ENCODE measurements at places on chromosomes 5 and 9. TPM values are rescaled to one million over a fixed set of nuclear protein-coding genes. Genes with fewer than 3 reads are reported as not detected.
A peak's percentile ranks its signal among the peaks of the same experiment; 100 is the strongest.

The UBE2D2 gene
- 129 TPM for total RNA-seq

The TBC1D13 gene
- 32.1 TPM for total RNA-seq

DNA sequence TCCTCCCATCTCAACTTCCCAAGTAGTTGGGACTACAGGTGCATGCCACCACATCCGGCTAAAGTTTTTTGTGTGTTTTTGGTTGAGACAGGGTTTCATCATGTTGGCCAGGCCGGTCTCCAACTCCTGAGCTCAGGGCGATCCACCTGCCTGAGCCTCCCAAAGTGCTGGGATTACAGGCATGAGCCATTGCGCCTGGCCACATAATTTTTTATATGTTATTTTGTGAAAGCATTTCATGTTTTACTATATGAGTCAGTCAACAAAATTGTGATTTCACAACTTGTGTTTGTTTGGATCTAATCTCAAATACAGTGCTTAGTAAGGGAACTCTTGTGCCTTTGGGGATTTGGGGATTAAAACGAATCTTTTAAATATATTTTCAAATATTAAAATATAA is 20.0 kb upstream of the FAM120AOS start:
- no peak overlapping the region for H3K4me3 ChIP-seq
- H3K27me3 ChIP-seq, result no peaks in the 10 kb centered on the region

DNA sequence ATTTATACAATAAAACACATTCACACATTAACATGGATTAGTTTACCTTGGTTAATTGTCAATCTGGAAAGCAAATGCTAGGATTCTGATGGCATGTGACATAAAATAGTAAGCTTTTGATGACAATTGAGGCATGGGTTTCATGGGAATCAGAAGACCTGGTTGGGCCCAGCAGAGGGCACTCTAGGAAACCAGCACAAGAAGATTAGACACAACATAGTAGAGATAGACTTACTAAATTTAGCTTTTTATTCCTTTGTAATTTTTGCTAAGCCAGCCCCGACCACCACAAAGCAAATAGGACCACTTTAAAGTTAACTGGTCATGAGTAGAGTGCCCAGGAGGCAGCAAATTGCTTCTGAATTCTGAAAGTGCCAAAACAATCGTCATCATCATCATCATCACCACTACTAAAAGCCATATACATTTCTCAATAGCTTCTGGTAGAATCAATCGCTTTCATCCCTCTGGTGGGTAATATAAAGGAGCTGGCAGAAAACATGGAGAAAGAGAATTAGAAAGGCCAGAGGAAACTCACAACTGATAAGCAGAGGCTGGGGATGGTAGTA is 163.2 kb downstream of the ARRDC3 start:
- no peak for DNase-seq
- H3K4me3 ChIP-seq, result no peak overlapping the region
- no peaks in the 10 kb centered on the region for H3K27me3 ChIP-seq

- peaks cover 2% of the 10 kb centered on the region for H3K36me3 ChIP-seq
- no peaks in the 10 kb centered on the region for H3K27me3 ChIP-seq
Observed at GRCh38 chr5:150488519-150489359, 19.2 kb upstream of the NDST1 start.

The CAMSAP1 gene
- 27.7 TPM for total RNA-seq

DNA sequence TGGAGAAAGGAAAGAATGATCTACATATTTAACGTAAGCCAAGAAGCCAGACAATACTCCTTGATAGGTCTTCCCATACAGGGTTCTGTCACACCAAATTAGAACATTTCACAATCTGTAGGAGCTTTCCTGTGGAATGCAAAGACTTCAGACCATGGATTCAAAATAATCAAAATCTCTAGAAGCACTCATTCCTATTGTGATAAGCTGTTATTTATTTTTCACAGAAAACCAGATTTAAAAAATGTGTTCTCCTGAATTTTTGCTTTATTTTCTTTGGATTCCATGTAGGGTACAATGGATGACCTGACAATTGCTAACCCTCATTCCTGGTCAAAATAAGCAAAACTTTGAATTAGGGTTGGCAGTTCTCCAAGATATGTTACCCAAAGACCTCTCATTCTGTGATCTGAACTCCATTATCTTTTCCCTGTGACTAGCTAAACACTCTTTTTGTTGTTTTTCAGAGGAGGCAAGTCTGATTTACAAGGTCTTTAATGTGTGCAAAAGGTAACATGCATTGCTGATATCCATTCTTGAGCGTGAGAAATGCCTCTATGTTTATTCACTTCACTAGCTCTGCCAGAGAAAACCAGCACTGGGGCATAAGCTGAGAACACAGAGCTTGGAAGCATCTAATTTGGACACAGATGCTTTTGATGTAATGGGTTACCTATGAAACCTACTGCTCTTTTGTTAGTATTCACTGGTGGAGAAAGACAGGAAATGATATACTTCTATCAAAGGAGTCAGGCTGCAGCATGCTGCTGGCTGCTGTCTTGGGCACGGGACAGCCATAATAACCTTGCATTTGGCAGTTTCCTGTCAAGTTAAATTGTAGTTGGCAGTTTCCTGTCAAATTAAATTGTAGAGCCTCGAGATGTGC is 31.4 kb downstream of the ACTBL2 start:
- no peak overlapping the region for H3K4me3 ChIP-seq
- no peak for DNase-seq
- peaks cover 2% of the 10 kb centered on the region for H3K36me3 ChIP-seq
- peaks cover 76% of the 10 kb centered on the region for H3K4me1 ChIP-seq

The CCDC112 gene
- 10.1 TPM for total RNA-seq

The KCNIP1 gene
- 12.0 TPM for total RNA-seq

- no peak overlapping the region for H3K27ac ChIP-seq
- DNase-seq, result no peak
- no peaks in the 10 kb centered on the region for H3K36me3 ChIP-seq
- H3K4me3 ChIP-seq, result no peak overlapping the region
- H3K27me3 ChIP-seq, result peaks cover 10% of the 10 kb centered on the region
Observed at GRCh38 chr5:178998441-178998840, 3.3 kb upstream of the GRM6 start.

- H3K4me3 ChIP-seq, result peak overlapping the region; percentile 83
- no peaks in the 10 kb centered on the region for H3K27me3 ChIP-seq
- peaks cover 54% of the 10 kb centered on the region for H3K4me1 ChIP-seq
- H3K36me3 ChIP-seq, result peaks cover 3% of the 10 kb centered on the region
Observed at GRCh38 chr9:124257070-124257843, 492 bp upstream of the NEK6 start.

The ALG2 gene
- 34.3 TPM for total RNA-seq

GRCh38 chr9:110330484-110331105 is 7.1 kb downstream of the TXNDC8 start:
- no peak overlapping the region for H3K4me3 ChIP-seq
- H3K27me3 ChIP-seq, result no peaks in the 10 kb centered on the region
- H3K4me1 ChIP-seq, result no peaks in the 10 kb centered on the region
- H3K27ac ChIP-seq, result no peak overlapping the region

The ROPN1L gene
- total RNA-seq, result 0.39 TPM

DNA sequence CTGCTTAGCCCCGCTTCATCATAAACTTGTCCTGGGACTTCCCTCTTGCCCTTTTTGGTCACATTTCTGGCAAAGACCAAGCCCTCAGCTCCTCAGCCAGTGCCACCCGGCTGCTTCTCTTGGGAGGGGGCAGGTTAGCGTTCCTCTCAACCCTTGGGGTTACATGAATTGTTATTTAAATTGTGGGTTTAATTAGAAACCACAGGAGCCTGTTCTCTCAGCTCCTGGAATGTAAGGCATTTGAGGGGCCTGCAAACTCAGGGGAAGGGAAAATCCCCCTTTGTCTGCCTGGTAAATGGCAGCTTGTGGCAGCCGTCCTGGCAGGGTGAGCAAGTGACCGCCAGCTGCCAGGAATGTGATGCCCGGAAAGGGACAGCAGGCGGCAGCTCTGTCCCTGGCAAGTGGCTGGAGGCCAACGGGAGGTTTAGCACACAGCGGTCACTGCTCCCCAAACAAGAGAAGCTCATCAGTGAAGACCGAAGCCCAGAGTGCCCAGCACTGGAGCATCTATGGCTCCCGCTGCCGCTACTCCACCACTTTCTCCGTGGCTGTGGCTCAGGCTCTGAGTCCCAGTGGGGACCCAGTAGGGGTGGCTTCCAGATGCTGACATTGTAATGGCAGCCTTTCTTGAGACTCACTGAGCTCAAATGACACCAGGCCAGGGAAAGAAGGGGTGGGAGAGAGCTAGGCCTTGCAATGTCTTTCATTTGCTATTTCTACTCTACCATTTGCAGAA is 51.7 kb downstream of the SHB start:
- peaks cover 11% of the 10 kb centered on the region for H3K36me3 ChIP-seq
- H3K27ac ChIP-seq, result peak overlapping the region; percentile 94
- DNase-seq, result no peak
- no peaks in the 10 kb centered on the region for H3K27me3 ChIP-seq
- peak overlapping the region; percentile 4 for H3K4me3 ChIP-seq

The STC2 gene
- 1,121 TPM for total RNA-seq

- H3K27ac ChIP-seq, result no peak overlapping the region
- no peaks in the 10 kb centered on the region for H3K4me1 ChIP-seq
- no peak for DNase-seq
- H3K4me3 ChIP-seq, result no peak overlapping the region
Observed at GRCh38 chr5:22835686-22836085, 17.5 kb downstream of the CDH12 start.

The CYSRT1 gene
- 0.44 TPM for total RNA-seq

The RABGAP1 gene
- 94.2 TPM for total RNA-seq

DNA sequence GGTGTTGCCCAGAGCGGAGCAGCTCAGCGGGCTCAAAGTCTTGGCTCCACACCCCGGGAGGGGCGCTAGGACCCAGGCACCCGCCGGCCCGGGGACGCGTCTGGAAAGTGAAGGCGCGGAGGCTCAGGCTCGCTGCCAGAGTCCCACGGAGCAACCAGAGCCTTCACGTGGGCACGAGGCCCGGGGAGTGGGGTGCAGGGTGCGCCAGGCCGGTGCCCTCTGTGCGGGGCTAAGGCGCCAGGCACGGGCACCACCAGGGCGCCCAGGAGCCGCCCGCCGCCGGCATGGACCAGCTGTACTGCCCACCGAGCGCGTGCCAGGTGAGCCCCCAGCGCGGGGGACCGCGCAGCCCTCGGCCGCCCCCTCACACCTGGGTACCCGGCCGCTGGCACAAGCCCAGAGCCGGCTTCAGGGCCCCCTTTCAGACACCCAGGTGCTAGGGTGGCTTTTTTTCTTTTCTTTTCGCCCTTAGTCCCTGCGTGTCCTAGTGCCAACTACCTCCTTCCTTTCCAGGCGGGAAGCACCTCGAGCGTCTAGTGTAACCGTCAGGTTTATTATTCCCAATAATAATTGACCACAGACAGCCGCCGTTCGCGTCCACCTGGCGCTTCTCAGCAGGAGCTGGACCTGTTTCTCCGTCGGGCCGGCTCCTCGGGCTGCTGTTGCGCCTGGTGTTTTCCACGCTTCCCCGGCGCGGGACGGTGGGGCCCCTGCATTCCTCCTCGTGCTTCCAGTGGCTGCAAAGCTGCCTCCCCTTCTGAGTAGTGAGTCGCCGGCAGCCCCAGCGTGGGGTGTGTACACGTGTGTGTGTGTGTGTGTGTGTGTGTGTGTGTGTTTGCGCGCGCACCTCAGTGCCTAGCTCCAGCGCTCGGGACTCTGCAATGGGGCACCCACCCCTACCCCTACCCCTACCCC is 30.1 kb upstream of the PDE8B start:
- H3K36me3 ChIP-seq, result no peaks in the 10 kb centered on the region
- DNase-seq, result peak; percentile 88

The HTR4 gene
- total RNA-seq, result not detected

The TAF11L5 gene
- not detected for total RNA-seq

GRCh38 chr9:93659837-93660177 is 83.4 kb downstream of the PHF2 start:
- H3K4me1 ChIP-seq, result no peaks in the 10 kb centered on the region
- DNase-seq, result peak; percentile 58
- no peak overlapping the region for H3K27ac ChIP-seq
- H3K4me3 ChIP-seq, result no peak overlapping the region
- no peaks in the 10 kb centered on the region for H3K27me3 ChIP-seq
- H3K36me3 ChIP-seq, result peaks cover 14% of the 10 kb centered on the region

DNA sequence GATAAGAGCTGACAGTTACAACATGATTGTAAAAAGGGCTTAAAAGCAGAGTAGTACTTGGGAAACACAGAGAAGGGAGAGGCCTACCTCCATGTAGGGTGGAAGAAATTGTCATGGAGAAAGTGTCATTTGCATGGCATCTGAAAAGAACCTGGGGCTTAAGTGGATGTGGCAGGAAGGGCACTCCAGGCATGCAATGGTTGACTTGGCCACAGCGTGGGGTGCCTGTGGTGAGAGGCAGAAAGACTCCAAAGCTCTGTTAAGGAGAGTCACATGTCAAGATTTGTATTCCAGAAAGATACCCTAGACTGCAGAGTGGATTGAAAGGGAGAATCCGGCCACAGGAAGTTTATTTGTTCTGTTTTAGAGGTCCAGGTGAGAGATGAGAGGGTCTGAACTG is 2.4 kb downstream of the POLR3G start:
- peaks cover 18% of the 10 kb centered on the region for H3K4me1 ChIP-seq
- no peak for DNase-seq
- H3K4me3 ChIP-seq, result no peak overlapping the region
- no peaks in the 10 kb centered on the region for H3K36me3 ChIP-seq

The PCDHGA9 gene
- total RNA-seq, result 0.97 TPM

The C9 gene
- not detected for total RNA-seq

GRCh38 chr9:26157411-26157810 is 479.2 kb upstream of the TUSC1 start:
- H3K27me3 ChIP-seq, result peaks cover 3% of the 10 kb centered on the region
- no peak for DNase-seq
- no peak overlapping the region for H3K4me3 ChIP-seq

- no peaks in the 10 kb centered on the region for H3K27me3 ChIP-seq
- H3K4me1 ChIP-seq, result peaks cover 55% of the 10 kb centered on the region
Observed at GRCh38 chr9:14209399-14210345, 104.3 kb downstream of the NFIB start.

The FOXD4L3 gene
- total RNA-seq, result not detected

The KCTD16 gene
- total RNA-seq, result 1.5 TPM

DNA sequence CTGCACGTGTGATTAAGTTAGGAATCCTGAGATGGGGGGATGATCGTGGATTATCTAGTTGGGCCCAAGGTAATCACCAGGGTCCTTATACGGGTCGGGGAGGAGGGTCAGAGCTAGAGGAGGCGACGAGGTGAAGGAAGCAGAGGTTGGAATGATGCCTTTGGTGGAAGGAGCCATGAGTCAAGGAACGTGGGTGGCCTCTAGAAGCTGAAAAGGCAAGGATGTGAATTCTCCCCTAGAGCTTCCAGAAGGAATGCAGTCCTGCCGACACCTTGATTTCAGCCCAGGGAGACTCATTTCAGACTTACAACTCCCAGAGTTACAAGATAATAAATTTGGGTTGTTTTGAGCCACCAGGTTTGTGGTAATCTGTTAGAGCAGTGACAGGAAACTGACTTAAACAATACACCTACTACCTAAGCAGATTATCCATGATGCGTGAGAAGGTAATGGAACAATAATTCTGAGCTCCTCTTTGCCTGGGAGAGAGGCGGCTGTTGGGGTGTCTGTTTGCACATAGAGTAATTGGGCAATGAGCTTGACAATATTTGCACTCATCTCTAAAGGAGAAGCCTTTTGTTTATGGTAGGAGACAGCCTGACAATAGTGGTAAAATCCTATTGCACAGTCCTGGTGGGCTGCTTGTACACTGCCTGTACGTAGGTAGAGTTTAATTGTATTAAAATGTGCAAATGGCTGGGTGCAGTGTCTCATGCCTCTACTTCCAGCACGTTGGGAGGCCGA is 129.3 kb upstream of the IER5L start:
- H3K4me1 ChIP-seq, result no peaks in the 10 kb centered on the region
- peaks cover 3% of the 10 kb centered on the region for H3K36me3 ChIP-seq
- H3K27ac ChIP-seq, result no peak overlapping the region
- no peaks in the 10 kb centered on the region for H3K27me3 ChIP-seq

The ZDHHC11B gene
- not detected for total RNA-seq
